ENCODE measurements at places on chromosomes 2 and 18.

GRCh38 chr2:176521878-176522670 is 252.8 kb downstream of the MTX2 start:
- DNase-seq = no peak

DNA sequence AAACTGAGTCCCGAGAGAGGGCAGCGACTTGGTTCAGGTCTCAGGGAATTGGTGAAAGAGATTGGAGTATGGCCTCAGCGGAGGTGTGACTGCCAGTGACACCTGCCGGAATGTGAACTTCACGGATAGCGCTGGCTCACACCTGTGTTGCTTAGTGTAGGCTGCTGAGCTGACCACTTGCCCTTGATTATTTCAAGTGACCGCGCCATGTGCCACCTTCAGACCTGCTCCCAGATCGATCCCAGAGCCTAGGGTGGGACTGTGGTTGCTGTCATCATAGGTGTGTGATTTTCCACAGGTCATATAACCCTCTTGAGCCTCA is 134.8 kb downstream of the GLI2 start:
- DNase-seq = no peak

DNA sequence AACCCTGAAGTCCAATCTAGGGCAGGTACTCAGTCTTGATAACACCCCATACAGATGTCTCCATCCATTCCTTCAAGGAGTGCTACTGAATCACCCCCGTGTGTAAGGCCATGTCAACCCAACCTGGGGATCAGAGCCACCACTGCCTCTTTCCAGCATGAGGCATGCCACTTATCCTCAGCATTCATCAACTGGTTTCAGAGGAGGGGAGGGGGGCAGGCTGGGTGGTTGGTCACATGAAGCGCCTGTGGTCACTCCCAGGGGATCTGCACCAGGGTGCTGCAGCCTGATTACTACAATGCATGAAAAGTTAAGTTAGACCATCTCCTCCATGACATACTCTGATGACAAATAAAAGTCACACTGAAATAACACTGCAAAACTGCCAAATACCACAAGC is 65.0 kb downstream of the UXS1 start:
- no peak for DNase-seq

DNA sequence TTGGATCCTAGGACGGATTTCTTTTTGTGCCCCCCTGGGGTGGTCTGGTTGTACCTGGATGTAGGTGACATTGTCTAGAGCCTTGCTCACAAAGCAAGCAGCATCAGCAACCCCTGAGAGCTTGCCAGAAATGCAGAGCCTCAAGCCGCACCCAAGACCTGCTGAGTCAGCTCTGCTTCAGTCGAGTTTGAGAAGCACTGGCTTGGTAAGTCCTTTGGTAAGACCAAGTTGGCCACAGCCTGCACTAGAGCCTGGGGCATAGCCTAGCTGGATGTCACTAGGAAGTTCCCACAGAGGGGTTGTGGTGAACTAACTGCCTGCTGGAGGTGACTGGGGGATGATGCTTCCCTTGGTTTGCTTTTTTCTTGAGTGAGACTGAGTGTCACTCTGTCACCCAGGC is 6.2 kb downstream of the ABCG5 start:
- DNase-seq = no peak

- DNase-seq = no peak
These were observed 737.9 kb upstream of the SALL3 start for GRCh38 chr18:78241535-78242253.

DNA sequence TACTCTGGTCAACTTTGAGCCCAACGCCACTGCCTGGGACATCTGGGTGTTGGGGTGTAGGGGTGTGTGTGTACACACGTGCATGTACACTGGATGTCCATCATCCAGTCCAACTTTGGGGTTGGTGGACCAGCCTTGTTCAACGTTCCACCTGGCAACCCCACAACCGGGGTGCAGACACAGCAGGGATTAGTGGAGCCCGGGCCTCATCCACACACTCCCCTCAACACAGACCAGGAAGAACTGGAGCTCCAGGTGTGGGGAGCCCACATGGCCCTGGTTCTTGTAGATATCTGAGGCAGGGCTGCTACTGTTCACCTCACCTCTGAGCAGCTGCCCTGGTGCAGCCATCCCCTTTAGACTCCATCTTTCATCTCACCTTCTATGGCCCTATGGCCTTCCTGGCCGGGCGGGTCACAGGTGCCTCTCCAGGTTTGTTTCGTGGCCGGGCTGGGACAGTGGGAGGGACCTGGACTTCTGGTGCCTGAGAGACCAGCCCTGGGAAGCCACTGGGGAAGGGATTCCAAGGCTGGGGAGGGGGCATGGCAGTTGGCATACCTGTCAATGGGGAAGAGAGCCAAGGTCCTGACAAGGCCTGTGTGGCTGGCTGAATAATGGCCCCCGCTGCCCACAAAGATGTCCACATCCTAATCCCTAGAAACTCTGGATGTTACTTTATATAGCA is 7.5 kb downstream of the NEU2 start:
- DNase-seq = no peak

GRCh38 chr2:192555740-192556139 is 361.0 kb upstream of the TMEFF2 start:
- no peak for DNase-seq

- no peak for DNase-seq
These were observed 36.5 kb downstream of the ZRANB3 start for GRCh38 chr2:135494503-135494902.

DNA sequence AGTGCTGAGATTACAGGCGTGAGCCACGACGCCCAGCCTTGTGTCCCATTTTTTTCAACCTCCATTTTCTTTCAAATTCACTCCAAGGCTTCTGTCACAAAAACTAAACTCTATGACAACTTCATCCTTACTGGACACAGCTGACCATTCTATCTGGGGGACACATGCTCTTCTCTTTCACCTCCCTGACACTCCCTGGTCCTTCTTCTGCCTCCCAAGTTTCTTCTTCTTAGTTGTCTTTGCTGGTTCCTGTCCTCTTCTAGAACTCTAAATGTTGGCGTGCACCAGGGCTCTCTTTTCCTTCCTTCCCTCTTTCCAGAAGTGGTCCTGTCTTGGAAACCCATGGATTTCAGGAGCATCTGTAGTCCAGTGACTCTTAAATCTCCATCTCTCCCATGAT is 40.1 kb upstream of the LPIN2 start:
- no peak for DNase-seq

- DNase-seq = no peak
These were observed 188.8 kb downstream of the ZEB2 start for GRCh38 chr2:144330951-144331673.

- no peak for DNase-seq
These were observed 92.3 kb upstream of the SMAD2 start for GRCh38 chr18:48022531-48023329.

- no peak for DNase-seq
These were observed 90.5 kb downstream of the NDUFA10 start for GRCh38 chr2:239934571-239935171.

GRCh38 chr2:238305965-238306671 is 14.2 kb upstream of the TRAF3IP1 start:
- no peak for DNase-seq

DNA sequence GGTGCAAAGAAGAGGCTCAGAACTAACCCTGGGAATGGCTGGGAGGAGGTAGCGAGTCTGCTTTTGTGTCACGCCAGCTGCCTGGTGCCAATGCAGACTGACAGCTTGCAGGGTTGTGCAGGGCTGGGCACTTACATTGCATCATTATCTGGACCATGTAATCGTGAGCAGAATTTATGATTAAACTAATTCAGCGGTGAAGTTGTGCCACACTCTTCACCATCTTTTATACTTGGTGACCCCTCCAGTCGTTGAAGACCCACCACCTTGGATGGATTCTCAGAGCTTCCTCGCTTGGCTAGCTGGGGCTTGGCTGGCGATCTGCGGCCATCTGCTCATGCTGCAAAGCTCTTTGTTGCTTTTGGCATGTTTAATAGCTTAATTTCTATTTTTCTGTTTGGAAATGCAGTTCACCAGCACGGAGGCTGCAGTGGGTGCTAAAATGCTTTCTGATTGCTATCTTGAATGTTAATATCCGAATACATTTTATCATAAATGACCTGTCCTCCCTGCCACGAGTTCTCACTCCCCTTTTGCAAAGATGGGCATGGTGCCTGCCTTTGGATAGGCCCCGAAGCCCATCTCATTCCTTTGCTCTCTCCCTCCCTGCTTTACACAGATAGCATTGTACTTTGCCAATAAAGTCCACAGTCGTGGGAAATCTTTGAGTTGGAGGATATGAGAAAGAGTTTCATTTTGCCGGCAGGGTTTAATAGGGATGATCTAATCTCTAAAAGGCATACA is 188.2 kb downstream of the PRKCE start:
- DNase-seq = no peak

- no peak for DNase-seq
These were observed 335.3 kb downstream of the DLGAP1 start for GRCh38 chr18:4119813-4120212.

- DNase-seq = no peak
These were observed 74.4 kb upstream of the ASB18 start for GRCh38 chr2:236338495-236339184.

DNA sequence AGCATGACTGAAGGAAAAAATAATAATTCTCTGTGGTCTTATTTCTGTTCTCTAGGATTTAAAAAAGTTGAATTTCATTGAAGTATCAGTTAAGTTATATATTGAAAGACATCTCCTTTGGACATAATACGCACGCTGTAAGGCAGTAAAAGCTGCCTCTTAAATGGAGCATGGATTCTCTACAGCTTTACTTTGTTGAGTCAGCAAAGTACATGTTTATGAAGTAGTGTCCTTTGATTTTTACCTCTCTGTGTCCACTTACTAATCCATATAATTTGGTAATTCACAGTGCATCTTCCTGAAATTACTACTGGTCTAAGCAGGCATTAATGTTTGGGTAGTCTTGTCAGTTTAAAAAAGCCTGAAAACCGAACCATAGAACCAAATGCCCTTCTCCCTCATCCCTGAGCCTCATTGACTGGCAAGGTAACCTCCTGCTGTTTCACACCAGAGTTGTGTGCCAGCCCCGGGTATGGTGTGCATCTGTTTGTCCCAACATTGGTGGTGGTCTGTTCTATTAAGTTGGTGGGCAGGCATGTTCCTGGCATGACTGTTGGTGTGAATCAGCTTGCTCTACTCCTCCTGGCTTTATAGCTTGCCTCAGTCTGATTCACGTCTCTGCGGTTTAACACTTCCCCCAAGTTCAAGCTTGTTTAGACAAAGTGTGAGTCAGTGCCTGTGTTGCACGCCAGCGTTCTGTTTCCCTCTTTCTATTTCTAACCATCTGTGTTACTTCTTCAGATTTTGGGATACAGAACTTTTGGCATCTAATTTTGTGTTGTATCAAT is 71.0 kb upstream of the ITM2C start:
- DNase-seq = no peak

- DNase-seq = no peak
These were observed 46.2 kb upstream of the PXDN start for GRCh38 chr2:1790473-1790872.

DNA sequence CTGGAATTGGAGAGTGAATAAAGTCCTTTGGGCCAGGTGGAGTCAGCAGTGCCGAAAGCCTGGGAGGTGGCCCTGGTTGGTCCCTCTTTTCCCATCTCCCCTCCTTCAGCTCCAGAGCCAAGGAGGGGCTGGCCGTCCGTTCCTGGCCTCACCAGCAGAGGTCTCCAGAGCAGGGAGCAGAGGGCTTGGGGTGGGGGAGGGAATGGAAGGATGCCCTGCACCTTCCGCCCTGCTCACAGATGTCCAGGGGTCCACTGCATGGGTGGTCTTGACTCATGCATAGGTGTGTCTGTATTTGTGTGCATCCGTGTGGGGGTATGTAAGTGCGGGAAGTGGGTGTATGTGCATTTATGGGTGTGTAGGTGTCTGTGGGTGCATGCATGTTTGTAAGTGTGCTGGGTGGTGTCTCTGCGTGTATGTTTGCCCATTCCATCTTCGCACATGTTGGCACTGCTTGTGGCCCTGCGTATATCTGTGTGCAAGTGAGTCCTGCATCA is 201.8 kb downstream of the ZFP36L2 start:
- no peak for DNase-seq

- DNase-seq = no peak
These were observed 195.9 kb upstream of the DTNA start for GRCh38 chr18:34514238-34514637.

DNA sequence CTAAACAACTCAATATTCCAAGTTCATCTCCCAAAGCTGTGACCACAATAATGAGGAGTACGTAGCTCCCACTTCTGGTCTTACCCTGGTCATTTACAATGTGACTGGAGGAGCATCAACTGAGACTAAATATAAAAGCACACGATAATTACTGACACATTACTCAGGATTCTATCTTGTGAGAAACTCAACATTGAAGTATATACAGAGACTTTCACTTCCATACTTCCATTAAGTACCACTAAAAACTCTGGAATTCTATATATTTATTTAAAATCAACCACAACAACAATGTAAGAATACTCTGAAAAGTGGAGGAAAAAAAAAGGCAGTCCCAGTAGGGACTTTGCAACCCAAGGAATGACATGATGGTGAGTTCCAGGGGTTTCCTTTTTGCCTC is 61.4 kb downstream of the XDH start:
- no peak for DNase-seq

- no peak for DNase-seq
These were observed 241.8 kb downstream of the CPS1 start for GRCh38 chr2:210798180-210798579.
